Muscle of leg (tissue), 16 donors: ENCODE measurements at places on chromosomes 5 and 9.

DNA sequence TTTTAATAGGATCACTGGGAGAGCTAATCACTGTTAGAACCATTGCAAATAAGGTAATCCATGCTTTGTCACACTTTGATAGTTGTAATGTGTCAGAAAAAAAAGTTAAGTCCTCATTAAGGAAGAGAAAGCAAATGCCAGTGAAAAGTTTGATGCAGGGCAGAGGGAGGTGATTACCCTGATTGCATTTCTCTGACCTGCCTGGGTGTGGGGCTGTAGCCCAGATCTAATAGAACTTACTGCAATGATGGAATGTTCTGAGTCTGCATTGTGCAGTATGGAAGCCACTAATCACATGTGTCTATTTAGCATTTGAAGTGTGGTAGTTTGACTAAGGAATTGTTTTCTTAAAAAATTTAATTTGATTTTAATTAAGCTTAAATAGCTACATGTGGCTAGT lies 202.7 kb downstream of the ATP10B start:
- no peak for DNase-seq

- no peak for DNase-seq
These were observed 91.8 kb upstream of the TNC start for GRCh38 chr9:115209601-115210306.

DNA sequence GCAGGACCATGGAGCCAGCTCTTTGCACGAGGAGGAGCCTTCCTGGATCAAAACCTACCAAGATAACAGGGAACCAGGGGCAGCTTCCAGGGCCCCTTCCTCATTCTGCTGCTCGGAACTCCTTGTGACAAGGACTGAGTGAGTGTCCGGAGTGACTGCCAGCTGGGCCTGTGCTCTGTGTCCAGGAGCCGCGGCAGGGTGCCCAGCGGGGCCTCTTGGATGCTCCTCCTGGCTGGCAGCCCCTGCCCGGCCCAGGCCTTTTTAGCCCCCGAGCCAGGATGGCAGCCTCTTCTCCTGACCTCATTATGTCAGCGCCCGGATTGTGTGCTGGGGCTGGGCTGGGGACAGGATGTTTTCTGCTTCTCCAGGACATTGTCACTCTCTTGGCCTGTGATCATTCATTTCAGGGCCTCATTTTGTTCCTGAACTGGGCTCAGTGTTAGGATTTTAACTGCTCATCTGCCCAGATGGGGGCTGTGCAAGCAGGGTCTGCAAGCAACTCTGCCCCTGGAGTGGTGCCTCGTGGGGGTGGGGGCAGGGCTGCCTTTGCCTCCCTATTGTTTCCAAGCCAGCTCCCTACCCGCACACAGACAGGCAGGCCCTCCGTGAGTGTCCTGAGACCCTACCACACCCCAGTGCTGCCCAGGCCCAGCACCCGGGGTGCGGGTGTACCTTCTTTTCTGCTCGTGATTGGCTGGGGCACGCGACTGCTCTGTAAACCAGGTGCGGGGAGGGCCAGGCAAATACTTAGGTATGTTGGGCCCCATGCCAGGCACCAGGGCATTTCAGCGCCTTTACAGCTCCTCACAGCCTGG lies 161.6 kb downstream of the COL23A1 start:
- DNase-seq = peak; percentile 20

- DNase-seq = no peak
These were observed 71.4 kb downstream of the CEP120 start for GRCh38 chr5:123351820-123352219.

- DNase-seq = no peak
These were observed 170.5 kb downstream of the DCP2 start for GRCh38 chr5:113147101-113147508.

- no peak for DNase-seq
These were observed 1.9 kb upstream of the ZDHHC11 start for GRCh38 chr5:852431-853401.

GRCh38 chr5:112869948-112870347 lies 8.9 kb downstream of the SRP19 start:
- DNase-seq = no peak

DNA sequence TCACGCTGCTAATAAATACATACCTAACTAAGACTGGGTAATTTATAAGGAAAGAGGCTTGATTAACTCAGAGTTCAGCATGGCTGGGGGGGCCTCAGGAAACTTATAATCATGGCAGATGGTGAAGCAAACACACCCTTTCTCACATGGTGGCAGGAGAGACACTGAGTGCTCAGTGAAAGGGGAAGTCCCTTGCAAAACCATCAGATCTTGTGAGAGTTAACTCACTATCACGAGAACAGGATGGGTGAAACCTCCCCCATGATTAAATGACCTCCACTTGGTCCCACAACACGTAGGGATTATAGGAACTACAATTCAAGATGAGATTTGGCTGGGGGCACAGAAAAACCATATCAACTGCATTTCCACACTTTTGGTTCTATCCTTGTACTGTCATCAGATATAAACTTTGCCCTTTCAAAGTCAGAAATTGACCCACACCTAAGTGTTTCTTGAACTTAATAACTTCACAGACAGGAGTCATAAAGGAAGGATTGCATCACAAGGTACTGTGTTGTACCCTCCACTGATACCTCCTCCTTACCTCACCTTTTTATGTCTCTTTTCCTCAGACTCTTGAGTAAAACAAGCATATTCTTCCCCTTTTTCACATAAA lies 319.1 kb upstream of the PIK3R1 start:
- DNase-seq = no peak

GRCh38 chr9:99181621-99182020 lies 40.1 kb downstream of the ALG2 start:
- DNase-seq = no peak

GRCh38 chr5:128329386-128329939 lies 208.6 kb downstream of the FBN2 start:
- peak; percentile 93 for DNase-seq

DNA sequence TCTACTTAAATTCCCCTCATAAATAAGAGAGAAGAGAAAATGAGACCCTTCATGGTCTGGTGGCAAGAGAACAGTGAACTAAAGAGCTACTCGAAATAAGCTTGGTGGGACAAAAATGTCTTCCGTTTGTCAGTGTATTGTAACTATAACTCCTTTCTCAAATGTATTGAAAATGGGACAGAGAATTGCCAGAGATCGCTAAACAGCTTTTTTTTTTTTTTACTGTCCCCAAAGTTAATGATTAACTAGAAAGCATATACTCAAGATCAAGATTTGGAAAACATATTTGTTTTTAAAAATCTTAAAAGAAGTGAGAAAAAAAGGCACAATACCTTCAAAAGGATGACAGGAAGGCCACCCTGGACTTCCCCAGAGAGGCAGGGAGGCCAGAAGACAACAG lies 206.4 kb upstream of the CTNND2 start:
- no peak for DNase-seq

- peak; percentile 53 for DNase-seq
These were observed 234.2 kb upstream of the ADAMTS16 start for GRCh38 chr5:4905674-4906520.

DNA sequence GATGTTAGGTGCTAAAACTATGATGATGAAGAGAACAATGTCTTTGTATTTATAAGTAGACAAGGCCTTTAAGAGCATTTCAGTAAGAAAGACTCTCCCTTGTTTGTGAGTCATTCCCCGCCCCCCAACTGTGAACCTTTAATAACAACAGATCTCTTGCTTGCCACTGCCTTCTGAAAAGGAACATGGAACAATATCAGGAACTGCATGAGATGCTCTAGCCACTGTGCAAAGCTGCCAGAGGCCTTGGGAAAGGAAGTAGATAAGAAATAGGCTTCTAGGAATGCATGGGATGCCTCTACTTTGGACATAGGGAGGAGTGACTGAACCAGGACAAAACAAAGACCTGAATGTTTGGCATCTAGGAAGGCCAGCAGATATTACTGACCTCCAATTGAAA lies 296.1 kb upstream of the MPDZ start:
- peak; percentile 27 for DNase-seq

DNA sequence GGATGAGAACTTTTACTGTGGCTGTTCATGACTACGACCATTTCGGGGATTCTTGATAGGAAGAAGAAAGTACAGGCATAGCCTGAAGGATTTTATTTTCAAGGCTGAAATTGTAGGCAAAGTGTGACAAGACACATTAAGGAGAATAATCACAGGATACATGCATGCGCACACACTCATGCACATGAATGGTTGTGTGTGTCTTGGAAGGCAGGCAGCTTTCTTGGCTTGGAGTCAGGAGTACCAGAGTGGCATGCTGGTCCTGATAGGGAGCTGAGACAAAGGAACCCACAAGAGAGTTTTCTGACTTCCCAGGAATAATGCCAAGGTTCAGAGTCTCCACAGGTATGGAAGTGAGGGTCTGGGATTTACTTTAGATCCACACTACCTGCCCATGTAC lies 22.2 kb downstream of the PLK2 start:
- no peak for DNase-seq

DNA sequence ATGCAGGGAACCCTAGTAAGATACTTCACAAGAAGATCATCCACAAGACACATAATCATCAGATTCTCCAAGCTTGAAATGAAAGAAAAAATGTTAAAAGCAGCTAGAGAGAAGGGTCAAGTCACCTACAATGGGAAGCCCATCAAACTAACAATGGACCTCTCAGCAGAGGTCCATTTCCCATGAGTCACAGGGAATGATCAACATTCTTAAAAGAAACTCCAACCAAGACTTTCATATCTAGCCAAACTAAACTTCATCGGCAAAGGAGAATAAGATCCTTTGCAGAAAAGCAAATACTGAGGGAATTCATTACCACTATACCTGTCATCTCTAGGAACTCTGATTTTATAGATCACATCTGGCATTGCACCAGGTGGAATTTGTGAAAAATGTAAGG lies 52.9 kb upstream of the SPATA31E1 start:
- DNase-seq = no peak

DNA sequence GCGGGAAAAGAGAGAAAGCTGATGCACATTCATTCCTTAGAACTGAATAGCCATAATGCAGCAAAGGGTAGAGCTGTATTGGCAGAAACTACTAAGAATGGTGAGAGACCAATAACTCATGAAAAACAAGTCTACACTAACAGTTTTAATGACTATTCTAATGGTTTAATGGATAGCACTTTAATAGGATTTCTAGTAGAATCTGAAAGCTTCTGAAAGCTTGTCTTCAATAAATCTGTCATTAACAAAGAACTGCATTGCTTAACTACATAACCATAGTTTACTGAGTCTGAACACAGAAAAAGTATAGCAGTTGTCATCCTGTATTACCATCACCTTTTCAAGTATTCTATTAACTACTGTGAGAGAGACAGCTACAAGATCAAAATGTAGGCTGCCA lies 617.8 kb upstream of the DMAC1 start:
- no peak for DNase-seq

GRCh38 chr5:115109840-115110239 lies 59.9 kb downstream of the TRIM36 start:
- no peak for DNase-seq
